Right forelimb (tissue), 1 donor: ENCODE measurements at places on chromosomes 4 and X.

- DNase-seq = no peak
Observed at GRCh38 chr4:149248191-149248764, 567.4 kb downstream of the IQCM start.

DNA sequence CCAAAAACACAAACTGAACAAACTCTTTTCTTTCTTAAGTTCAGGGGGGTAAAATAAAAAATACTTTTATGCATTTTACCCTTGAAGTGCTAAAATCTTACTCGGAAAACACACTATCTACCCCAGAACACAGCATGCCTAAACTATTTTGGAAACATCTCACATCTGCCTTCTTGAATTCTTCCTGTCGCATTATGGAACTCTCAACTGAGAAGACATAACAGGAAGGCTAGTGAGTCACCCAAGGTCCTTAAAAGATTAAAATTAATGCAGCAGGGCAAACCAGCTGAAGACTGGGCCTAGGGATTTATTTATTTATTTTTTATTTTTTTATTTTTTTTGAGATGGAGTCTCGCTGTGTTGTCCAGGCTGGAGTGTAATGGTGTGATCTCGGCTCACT, 208.2 kb downstream of the APBB2 start:
- no peak for DNase-seq

DNA sequence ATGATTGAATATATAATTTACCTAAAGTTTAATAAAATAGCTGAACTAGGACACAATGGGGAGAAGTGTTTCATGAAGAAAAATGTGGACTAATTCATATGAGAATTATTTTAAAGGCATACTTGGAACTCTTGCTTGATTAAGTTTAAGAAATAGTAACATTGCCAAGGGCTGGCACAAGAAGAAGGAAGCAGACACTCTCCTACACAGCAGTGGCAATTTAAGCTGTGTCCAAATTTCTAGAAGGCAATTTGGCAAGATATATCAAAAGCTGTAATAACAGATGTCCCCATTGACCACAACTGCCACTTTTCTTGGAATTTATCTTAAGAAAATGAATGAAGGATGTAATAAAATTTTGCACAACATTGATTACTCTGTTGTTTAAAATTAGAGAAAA, 209.5 kb upstream of the S100G start:
- no peak for DNase-seq

DNA sequence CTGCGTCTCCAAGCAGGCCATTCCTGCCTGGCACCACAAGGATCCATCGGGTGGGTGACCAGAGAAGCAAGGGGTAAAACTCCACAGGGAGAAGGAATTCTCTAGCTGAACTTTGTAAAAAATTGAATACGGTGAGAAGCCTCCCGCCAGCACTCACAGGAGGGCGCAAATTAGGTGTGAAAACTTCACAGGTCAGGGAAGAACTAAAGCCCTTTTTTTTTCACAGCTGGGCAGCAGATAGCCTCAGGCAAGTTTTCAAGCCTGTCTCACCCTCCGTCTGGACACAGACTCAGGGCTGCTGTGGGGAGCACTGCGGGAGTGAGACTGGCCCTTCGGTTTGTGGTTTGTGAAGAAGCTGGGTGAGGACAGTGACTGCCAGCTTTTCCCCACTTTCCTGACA, 224.1 kb upstream of the FGF16 start:
- DNase-seq = no peak

DNA sequence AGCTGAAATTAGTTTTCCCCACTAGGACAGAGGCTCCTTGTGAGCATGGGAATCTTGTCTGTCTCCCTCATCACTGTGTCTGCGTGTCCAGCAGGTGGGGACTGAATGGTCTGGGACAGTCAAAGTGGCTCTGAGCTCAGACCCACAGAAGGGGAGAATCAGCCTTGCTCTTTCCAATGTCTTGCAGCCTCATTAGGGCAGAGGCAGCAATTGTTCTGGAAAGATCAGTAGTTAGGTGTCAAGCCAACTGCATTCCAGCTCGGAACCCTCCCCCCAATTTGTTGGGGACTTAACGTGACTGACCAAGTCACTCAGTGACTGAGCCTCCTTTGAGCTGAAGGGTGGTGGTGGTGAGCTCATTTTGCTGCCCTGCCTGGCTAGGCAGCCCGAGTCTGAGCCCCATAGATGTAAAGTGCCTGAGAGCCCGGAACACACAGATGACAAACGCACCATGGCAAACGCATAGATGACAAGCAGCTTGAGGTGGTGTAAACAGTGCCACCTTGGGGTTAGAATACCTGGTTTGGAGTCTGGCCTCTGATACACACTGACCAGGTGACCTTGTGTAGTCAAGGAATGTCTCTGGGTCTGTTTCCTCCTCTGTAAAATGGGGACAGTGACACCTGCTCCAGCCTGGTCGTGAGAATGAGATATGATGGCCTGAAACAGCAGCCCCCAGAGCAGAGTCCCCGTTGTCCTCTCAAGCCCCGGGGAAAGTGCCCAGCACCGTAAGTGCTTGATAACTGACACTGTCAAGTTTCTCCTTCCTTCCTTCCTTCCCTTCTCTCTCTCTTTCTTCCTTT, 2.7 kb upstream of the SORCS2 start:
- DNase-seq = peak; percentile 35

GRCh38 chr4:24862073-24862751, 50.6 kb downstream of the CCDC149 start:
- no peak for DNase-seq

- DNase-seq = no peak
Observed at GRCh38 chr4:141037446-141037845, 95.8 kb downstream of the RNF150 start.

DNA sequence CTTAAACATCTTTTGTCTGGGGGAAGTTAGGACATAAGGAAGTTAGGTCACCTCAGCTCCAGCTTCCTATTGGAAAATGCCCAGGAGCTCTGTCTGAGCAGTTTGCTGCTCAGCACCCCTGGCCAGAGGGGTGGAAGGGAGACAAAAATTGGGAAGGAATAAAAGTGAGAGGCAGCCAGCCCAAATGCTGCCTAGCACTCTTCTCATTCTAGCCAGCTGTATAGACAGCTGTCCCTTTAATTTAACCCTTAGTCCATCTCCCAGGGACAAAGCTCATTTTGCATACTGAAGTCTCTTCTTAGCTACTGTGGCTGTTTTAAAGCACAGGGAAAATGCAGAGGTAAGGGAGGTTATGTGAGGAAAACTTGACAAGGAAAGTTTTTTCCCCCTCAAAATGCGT, 89.5 kb upstream of the CITED1 start:
- no peak for DNase-seq

- no peak for DNase-seq
Observed at GRCh38 chr4:28427306-28428085, 1566.9 kb downstream of the STIM2 start.

GRCh38 chr4:64582492-64582891, 173.2 kb upstream of the TECRL start:
- DNase-seq = no peak

- DNase-seq = no peak
Observed at GRCh38 chrX:49976682-49977197, 54.3 kb downstream of the CLCN5 start.

GRCh38 chr4:120664851-120665250, 257.7 kb downstream of the PRDM5 start:
- DNase-seq = no peak

GRCh38 chrX:5242091-5242790, 986.4 kb downstream of the NLGN4X start:
- DNase-seq = no peak

DNA sequence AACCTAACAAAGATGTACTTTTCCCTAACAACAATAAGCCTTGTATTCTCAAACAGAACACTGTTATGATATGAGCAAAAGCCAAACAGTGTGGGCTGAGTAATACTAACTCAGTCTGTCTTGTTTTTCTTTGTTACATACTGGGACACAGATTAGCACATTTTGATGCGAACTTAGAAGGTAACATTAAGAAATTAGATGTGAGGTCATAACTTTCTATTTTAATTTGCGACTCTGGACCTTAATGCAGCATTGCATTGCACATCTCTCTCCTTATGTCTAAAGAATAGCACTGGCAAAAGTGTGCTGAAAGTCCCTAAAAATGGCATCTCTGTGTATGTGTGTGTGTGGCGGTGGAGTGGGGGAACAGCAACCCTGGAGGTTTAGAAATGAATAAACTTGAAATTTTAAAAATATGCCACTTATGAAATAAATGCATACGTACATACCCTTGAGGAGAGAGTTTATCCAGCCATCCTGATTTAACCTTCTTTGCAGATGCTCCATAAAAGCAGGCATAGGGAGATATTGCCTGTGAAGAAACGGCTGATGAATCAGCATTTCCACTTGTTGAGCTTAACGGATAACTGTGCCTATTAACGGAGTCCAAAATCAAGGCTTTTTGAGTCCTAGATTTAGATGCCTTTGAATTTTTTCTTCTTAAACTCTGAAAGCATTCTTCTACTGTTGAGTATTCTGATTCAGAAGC, 34.2 kb downstream of the ARAP2 start:
- DNase-seq = no peak

DNA sequence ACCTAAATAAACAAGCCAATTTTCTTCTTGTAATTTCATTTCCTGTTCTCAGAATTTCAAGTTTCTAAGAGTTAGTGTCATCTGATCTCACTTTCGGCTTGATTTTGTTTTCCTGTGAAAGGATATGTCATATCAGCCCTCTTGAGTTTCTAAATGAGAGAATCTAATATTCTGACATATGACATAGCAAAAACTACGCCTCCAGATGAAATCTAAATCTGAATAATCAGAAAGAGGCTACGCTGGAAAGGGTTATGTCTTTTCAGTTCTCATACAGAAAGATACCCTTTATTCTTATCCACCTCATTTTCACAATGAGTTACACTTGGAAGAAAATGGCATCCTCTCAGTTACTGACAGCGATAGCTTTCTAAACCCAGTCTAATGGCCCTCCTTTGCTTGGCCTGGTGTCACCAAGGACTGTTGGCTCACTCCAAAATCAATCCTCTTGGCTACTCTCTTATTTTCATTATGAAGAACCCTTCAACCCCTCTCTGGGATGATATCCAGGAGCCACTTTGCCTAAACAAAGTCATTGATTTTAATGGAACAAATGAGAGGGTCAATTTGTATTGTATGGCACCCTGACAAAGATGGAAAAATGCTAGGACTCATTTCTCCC, 65.6 kb downstream of the ASB9 start:
- DNase-seq = no peak

- peak; percentile 76 for DNase-seq
Observed at GRCh38 chr4:40316782-40317635, 18.1 kb upstream of the CHRNA9 start.

DNA sequence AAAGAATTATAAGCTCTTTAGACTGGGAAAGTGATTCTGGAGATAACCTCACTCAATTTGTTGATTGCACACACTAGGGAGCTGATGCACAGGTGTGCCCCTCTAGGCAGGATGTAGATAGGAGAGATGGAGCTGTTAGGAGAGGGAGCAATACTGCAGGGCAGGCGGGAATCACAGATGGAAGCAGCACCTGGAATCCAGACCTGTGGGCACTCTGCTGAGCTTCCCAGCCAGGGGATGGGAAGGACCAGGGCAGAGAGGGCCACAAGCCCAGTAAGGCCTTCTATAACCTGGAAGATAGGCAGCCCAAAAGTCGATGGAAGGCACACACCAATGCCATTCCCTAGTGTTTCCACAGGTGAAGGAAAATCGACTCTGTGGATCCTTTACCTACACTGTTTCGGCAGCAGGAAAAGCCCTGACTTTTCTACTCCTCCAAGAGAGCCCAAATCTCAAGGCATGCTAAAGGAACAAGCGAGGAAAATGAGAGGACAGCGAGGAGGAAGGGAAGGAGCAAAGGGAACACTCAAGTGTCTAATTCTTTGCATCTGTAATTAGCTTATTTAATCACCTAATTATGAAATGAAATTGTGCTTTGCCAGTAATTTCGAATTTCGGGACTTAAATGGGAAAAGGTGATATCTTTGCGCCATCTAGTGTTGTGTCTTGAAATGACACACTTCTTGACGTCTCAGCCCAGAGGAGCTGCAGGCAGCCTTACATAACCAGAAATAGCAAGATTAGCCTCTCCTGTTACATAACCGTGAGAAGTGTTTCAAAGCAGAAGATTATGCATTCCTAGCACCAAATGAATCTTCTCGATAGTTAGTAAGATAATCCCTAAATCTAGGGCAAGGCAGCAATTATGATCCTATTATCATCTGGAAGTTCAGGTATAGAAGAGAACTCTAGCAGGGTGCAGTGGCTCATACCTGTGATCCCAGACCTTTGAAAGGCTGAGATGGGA, 31.0 kb upstream of the TLR3 start:
- no peak for DNase-seq

DNA sequence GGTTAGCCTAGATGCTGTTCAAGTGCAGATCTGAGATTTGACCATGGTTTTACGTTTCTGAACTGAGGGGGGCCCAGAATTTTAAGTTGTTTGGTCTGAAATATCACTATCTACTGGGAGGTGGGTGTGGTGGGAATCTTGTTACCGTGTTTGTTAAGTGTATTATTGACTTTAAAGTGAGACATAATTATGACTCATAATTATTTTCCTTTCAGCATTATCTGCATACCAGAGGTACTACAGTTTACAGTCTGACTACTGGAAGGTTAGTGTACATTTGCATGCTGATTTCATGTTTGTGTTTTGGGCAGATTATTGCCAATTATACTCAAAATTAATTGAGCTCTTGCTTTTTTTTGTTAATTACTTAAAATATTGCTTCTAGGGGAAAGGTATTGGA, 101.5 kb downstream of the KDM6A start:
- no peak for DNase-seq

DNA sequence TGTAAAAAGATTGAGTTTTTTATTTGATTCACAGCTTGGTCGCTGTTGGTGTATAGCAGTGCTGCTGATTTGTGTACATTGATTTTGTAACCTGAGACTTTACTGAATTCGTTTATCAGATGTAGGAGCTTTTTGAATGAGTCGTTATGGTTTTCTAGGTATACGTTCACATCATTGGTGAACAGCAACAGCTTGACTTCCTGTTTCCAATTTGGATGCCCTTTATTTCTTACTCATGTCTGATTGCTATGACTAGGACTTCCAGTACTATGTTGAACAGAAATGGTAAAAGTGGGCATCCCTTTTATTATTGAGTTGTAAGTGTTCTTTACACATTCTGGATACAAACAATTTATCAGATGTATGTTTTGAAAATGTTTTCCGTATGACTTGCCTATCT, 76.0 kb downstream of the ADGRG4 start:
- no peak for DNase-seq

GRCh38 chr4:153916273-153916755, 127.4 kb upstream of the SFRP2 start:
- DNase-seq = no peak

DNA sequence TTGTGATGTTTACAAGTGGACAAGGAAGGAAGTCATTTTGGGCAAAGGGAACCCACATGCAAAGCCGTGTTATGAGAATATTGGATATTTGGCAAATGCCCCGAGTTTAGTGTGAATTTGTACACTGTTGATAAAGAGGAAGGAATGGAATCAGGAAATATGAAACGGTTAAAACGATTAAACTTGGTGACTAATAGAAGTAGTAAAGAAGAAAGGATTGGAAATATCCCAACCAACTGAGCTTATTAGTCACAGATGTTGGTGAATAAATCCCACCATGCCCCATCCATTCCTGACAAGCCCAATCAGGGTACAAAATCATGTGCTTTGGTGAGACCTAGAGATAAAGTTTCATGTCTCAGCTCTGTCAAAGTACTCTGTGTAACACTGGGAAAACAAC, 22.0 kb downstream of the ARHGAP24 start:
- no peak for DNase-seq
